Left lung (tissue), 14 donors: ENCODE measurements at places on chromosomes 11 and 22.

- DNase-seq, result no peak
Measured at GRCh38 chr22:45398214-45398613, 15.2 kb downstream of the SMC1B start.

- no peak for DNase-seq
Measured at GRCh38 chr11:8989453-8989852, 14.3 kb downstream of the NRIP3 start.

DNA sequence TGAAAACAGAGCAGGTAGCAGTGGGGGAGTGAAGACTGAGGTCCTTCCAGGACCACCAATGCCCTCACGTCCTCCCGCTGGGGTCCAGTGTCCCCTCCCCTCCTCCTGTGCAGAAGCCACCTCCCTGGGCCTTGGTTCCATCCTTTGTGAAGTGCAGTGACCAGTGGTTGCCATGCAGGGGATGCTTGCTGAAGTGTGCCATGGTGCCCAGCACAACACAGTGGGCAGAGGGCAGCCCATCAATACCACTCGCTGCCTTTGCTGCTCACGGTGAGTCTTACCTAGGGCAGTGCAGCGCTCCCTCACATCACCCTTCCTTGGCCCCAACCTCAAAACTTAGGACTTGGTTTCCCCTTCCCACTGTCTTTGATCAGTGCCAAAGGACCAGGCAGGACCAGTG is 12.9 kb downstream of the MYEOV start:
- DNase-seq, result no peak

DNA sequence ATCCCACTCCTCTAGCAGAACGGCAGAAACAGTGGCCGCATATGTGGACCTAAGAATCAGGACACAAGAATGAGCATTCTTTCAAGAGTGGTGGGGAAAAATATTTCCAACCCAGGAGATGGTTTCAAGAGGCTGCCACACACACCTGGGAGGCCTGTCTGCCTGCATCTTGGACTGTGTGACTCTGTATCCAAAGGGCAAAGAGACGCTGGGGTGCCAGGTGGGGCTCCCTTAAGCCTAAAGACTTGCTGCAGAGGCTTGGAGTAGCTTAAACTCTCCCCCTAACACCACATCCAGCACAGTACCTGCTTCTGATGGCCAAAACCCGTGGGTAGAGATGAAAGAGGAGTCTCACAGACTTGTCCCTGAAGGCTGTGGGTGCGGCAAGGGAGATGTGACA is 3.5 kb downstream of the CXCR5 start:
- no peak for DNase-seq

- DNase-seq, result no peak
Measured at GRCh38 chr11:102516179-102516578, 14.4 kb downstream of the MMP7 start.

DNA sequence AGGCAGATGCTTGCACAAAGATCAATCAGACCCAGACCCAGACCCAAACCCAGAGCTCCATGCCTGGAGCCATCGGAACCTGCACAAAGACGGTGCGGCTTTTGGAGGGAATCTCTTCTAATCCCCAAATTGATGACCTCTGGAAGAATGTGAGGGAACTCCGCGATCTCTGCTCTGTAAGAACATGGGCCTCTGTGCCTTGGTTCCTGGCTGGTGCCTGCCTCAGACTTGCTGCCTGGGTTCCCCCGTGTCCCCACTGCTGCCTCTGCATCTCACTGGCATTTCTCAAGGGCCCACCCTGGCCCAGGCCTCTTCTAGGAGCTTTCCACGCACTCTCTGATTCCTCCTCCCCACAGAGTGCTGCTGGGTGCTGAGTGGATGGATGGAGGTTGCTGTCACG is 1044.4 kb downstream of the TBC1D22A start:
- DNase-seq, result no peak

- DNase-seq, result peak; percentile 91
Measured at GRCh38 chr22:36373258-36373579, 14.5 kb downstream of the MYH9 start.

DNA sequence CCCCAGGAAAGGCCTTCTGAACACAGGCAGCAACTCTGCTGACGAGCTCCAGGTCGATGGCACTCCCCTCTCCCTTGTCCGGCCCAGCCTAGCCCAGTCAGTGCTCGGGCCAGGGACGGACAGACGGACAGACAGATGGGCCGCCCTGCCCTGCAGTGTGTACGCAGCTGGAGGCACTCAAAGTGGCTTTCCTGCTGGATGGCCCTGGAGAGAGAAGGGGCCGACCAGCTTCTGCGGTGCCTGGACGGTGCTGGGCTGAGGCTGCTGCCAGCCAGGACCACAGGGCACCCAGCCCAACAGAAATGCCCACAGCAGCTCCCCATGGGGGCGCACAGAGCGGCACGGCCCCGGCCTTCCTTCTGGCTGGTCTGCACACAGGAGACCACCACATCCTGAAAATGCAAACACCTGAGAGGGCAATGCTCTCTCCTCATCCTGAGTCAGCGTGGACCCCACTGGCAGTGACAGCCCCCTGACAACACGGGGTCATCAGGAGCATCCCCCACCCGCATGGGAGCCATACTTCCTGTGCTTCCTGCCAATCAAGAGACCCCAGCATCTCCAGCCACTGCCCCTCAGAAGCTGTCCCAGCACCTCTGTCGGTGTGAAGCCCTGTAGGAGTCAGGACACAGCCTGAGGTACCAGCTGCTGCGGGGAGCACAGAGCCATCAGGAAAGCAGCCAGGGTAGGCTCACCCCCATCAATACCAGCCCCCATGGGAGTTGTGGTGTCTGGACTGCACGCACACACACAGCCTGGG is 692 bp upstream of the MOB2 start:
- no peak for DNase-seq

GRCh38 chr11:49995565-49995964 is 13.2 kb upstream of the OR4C12 start:
- DNase-seq, result no peak

DNA sequence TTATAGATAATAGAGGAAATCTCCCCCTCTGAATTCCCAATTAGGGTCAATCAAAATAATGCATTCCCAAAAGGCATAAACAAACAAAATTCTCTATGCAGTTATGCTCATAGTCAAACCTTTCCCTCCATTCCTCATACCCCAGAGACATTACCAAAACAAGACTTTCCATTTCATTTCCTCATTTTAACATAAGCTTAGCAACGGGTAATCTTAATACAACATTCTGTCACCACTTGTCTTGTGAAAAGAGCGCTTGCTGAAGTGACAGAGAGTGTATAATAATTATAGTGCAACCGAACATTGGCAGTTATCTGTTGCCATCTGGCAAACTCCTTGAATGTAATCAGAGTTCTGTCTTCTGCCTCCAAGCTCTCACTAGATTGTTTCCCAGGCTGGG is 1.2 kb upstream of the SLN start:
- DNase-seq, result no peak

DNA sequence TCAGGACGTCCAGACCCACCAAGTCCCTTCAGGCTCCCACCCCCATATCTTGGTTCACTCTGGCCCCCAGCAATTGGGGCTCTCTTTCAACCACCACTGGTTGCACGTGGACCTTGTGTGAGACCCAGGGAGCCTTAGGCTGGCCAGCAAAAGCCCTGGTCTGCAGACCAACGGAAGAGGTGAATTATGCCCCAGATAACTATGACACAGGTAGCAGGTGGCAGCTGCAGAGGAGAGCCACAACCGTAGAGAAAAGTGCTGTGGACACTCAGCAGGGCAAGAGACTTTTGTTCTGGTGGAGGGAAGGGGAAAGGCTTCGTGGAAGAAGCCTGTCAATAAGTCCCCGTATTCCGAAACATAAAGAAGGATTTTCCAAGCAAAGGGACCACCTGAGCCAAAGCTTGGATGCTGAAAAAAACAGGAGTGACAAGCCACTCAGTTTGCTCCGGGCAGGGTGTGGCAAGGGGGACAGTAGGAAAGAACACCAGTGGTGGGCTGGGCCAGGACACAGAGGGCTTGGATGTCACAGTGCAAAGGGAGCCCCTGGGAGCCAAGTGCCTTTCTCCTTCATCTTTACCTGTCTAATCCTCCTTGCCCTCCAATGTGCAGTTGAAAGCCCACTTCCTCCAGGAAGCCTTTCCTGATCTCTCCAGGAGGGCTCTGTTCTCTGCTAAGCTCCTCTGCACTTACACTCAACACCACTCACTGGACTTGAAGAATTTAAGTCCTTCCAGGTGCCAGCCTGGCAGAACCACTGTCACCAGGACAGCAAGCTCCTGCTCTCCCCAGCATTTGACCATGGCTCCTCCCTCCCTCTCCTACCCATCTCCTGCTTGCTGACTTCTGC is 264.7 kb downstream of the BUD13 start:
- no peak for DNase-seq

DNA sequence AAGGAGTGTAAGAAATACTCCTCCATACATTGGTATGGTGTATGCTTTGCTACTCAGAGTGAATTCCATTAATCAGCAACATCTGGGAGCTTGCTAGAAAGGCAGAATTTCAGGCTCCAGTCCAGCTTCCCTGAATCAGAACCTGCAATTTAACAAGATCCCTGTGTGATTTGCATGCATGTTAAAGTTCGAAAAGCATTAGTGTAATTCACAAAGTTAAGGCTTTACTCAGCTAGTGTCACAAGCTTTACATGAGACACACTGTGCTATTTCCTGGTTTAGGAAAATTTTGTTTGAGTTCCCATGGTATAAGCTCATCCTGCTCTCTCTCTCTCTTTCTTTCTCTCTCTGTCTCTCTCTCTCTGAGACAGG is 37.0 kb upstream of the HEPHL1 start:
- DNase-seq, result no peak

DNA sequence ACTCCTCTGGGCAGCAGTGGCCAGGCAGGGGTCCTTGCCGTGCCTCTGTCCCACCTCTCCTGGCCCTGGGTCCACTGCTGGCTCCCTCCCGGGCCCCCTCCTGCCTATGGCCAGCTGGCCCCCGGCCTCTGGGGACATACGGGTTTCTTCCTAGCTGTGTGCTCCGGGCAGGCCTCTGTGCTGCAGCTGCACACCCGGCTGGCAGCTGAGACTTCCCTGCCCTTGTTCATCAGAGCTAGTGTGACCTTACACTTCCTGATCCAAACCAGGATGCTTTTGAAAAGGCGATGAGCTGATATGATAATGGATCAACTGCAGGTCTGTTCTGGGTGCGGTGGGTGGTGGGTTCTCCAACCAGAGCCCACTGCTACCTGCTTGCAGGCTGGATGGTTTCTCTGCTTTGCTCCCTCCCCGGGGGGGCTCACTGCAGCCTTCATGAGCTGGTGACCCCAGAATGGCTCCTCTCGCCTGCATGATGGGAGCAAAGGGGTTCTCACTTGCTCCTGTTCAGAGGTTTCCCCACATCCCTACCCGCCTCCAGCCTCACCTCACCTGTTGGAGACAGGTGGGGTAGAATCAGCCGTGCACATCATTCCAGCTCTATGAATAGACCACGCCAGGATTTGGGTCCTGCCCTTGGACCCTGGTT is 13.3 kb downstream of the B3GAT1 start:
- DNase-seq, result no peak

- no peak for DNase-seq
Measured at GRCh38 chr11:7637447-7638157, 35.7 kb downstream of the CYB5R2 start.

GRCh38 chr11:56624661-56625110 is 10.0 kb upstream of the OR5M1 start:
- no peak for DNase-seq

DNA sequence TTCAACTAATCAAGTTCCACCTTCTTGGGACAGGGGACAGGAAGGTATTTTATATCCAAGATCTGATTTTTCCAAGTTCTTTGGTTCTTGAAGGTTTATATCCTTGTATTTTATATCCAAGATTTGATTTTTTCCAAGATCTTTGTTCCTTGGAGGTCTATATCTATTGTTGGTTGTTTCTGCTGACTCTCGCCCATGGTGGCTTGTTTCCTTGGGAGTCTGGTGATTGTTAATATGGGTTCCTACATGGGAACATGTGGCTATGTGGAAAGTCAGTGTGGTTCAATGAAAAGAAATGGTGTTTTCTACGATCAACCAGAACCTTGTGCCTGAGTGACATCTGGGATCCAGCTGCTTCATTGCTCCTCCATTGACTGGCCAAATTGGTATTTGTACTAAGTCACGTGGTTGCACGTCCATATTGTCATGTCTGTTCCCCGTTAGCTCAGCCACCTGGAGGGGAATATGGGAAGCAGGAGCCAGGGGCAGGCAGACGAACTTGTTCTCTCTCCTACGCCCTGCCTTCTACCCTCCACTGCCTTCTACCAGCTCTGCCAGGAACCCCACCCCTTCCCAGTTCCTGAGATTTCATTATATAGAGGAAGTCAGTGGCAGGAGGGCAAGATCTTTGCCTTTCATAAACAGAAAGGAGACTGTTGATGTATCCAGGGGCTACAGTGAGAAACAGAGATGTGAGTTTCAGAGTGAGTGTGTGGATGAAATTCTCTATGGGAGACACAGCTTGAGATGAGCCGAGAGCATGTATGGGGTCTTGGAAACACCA is 11.1 kb upstream of the CSF2RB start:
- DNase-seq, result no peak

DNA sequence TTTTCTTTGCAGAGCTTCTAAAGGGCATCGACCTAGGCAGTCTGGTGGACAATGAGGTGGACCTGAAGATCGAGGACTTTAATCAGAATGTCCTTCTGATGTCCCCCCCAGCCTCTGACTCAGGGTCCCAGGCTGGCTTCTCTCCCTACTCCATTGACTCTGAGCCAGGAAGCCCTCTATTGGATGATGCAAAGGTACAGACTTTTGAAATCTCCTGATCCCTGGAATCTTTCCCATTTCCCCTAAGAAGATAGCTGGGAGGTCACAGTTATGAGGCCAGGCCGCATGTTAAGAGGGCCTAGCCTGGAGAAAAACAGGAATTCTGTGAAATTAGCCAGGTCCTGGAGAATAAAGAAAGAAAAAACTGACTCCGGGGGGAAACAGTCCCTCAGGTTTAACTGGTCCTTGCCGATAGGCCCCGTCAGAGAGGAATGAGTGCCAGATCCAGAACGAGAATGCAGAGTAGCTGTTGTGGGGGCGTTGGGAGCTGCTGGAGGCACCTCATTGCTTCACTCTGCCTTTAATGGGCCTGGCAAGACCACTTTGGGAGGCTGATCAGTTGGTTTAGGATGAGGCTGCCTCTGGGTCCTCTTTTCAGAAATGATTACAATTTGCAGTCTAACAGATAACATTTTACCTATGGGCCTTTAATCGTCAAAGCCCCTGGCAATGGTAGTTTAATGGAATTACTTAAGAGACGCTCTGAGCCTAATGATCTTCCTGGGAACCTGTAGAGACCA is 39.2 kb downstream of the SHISA8 start:
- no peak for DNase-seq

GRCh38 chr11:58027341-58027740 is 3.4 kb upstream of the OR6Q1 start:
- DNase-seq, result no peak

DNA sequence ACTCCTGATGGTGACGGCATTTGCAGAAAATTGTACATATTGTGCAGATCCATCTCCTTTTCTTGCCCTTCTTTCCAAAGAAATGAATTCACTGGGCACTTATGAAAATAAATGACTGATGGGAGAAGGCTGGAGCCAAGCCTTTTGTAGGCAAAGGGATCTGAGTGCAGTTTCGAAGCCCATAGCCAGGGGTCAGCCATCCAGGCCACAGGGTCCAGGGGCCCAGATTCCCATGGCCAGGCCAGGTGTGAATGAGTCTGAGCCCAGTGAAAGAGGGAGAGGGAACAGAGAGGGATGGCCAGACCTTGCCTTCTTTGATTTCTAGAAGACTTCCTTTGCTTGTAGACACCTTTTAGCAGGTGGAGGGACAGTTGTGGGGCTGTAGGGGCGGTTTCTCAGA is 209.1 kb downstream of the KIRREL3 start:
- no peak for DNase-seq

- no peak for DNase-seq
Measured at GRCh38 chr11:63866211-63866610, 27.3 kb downstream of the MARK2 start.

- DNase-seq, result no peak
Measured at GRCh38 chr11:1619449-1619848, 2.5 kb downstream of the KRTAP5-4 start.

GRCh38 chr11:65981101-65981740 is 19.7 kb downstream of the SART1 start:
- no peak for DNase-seq
